ENCODE measurements at places on chromosomes 4 and X.
A peak's percentile ranks its signal among the peaks of the same experiment; 100 is the strongest.

- DNase-seq, result peak; percentile 44
Observed at GRCh38 chr4:25103418-25103817, 56.8 kb downstream of the SEPSECS start.

GRCh38 chrX:100447655-100448397, 37.8 kb upstream of the PCDH19 start:
- DNase-seq, result peak; percentile 66

GRCh38 chr4:109559983-109560686, at the start of gene MCUB:
MCUB (plus strand) TSS chr4:109560246; CDS start chr4:109560338, 92 bp downstream.
- peak; percentile 89 for DNase-seq

DNA sequence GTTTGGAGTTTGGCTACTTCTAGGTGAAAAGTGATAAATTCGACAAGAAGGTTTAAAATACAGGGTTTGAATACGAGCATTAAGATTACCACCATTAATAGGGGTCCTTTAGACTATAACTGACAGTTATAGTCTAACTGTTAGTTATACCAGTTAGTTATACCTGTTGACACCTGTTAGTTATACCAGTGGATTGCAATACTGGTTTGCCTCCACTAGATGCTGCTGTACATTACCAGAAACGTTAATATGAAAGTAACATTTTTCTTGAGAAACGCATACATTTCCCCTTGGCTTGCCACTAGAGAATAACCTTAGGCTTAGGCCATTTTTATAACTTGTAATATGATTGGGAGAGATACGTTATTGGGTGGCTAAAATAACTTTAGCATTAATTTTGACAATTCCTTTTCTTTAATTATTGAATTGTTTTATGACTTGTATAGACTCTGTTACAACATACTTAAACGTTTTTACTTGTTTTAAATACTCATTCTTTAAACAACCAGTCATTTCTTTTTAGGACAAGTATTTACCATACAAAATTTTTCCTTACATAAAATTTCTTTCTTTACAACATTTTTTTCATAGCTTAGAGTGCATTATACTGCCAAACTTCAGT, 911.2 kb downstream of the FSTL5 start:
- DNase-seq, result no peak

DNA sequence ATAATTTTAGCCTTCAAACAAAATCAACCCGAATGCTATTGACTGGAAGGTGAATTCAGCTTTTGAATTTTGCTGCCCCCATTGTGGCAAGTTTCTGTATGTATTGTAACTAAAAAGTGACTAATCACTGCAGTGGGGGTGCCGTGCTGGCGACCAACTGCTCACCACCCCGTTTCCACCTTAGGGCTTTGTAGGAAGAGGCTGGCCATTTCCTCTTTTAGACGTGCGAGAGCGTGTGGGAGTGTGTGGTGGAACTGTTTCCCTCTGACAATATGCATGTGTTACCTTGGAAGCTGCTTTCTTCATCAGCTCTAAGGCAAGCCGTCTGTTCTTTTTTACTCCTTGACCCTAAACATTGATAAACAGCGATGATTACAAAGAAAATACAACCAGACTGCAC, 78.8 kb downstream of the SEL1L3 start:
- no peak for DNase-seq

DNA sequence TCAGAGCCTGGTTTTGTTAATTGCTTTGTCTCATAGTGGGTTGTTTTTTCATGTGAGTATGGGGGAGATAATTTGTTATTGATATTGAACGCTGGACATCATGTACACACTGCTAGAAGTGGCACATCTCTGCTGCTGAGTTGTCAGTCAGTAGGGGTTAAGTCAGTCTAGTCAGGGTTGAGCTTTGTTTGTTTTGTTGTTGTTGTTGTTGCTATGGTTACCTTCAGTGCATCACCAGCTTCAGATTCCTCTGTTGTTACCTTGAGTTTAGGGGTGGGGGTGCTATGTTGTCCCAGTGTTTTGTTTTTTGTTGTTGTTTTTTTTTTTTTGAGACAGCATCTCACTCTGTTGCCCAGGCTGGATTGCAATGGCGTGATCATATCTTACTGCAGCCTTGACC, 9.9 kb downstream of the YIPF6 start:
- DNase-seq, result no peak

- no peak for DNase-seq
Observed at GRCh38 chr4:1608196-1608820, 75.8 kb downstream of the FAM53A start.

GRCh38 chr4:168097161-168097560, 4.8 kb downstream of the ANXA10 start:
- DNase-seq, result no peak

- DNase-seq, result peak; percentile 3
Observed at GRCh38 chr4:172651961-172652360, 516.6 kb upstream of the GALNT7 start.

DNA sequence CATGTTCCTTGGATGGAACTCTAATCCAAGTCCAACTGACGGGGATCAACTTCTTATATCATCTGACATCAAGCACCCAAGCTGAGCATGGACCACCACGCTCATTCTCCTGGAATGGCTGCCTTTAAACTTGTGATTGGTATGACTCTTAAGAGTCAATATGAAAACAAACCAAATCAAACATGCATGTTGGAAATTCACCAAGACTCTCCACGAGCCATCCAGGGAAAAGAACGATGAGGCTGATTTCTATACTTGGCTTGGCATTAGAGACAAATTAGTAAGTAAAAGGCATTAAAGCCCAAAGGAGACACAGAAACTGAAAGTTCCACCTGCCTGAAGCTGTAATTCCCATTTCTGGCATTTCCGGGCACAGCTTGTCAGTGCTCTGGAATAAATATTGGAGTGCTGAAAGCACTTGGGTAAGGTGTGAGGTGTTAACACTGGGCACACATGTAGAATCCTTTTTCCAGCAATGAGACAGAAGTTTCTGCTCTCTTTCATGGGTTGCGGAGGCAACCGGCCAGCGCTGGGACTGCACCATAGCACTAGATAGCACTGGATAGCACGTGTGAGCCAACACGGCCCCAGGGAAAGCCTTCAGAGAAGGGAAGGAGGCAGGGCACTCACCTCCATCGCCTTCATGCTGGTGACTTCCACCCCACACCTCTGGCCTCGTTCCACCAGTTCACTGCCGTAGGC, 42.1 kb upstream of the CENPU start:
- no peak for DNase-seq

GRCh38 chr4:59759082-59759825, 1440.9 kb upstream of the ADGRL3 start:
- DNase-seq, result no peak

GRCh38 chr4:138021139-138021830, 220.9 kb downstream of the SLC7A11 start:
- DNase-seq, result peak; percentile 72

DNA sequence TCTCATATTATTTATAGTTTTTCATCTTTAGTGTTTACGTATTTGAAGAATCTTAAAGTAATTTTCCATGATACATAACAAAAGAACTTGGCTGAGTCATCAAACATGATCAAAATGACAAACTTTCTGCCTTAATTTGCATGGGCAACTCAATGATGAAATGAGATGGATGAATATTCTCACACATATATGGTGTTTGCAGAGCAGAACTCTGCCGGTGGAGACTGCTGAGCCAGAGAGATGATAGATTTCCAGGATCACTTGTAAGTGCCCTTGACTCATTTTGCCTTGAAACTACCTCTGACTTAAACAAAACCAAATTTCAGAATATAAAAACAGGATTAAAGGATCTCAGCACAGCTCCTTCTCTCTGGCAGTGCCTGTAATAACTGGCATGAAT, 38.2 kb downstream of the TRPC3 start:
- no peak for DNase-seq

DNA sequence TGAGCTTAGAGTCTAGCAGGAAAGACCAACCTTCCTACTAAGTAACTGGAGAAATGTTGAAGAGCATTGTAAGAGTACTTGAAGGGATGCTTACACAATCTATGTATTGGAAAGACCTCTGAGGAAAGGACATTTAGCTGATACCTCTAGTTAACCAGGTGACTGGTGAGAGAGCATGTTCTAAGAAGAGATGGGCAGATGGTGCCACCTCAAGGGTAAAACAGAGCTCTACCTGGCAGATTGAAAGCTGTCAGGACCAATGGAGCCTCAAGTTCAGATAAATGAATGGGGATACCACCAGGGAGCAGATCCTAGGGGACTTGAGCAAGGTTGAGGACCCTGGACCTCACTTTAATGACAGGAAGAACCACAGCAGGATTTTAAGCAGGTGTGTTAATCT, 196.4 kb downstream of the QDPR start:
- DNase-seq, result no peak

GRCh38 chrX:47218920-47219815, 687 bp downstream of the CDK16 start:
- no peak for DNase-seq

GRCh38 chr4:153468587-153468986, 2.4 kb downstream of the TMEM131L start:
- DNase-seq, result no peak

- DNase-seq, result no peak
Observed at GRCh38 chr4:168475745-168476144, 4.5 kb downstream of the DDX60L start.

- no peak for DNase-seq
Observed at GRCh38 chr4:109969919-109970318, 57.2 kb downstream of the EGF start.

- no peak for DNase-seq
Observed at GRCh38 chr4:61212788-61213187, 12.7 kb downstream of the ADGRL3 start.

GRCh38 chr4:126213996-126214395, 899.2 kb downstream of the FAT4 start:
- DNase-seq, result no peak

GRCh38 chr4:18039113-18039512, 17.6 kb upstream of the LCORL start:
- DNase-seq, result no peak

DNA sequence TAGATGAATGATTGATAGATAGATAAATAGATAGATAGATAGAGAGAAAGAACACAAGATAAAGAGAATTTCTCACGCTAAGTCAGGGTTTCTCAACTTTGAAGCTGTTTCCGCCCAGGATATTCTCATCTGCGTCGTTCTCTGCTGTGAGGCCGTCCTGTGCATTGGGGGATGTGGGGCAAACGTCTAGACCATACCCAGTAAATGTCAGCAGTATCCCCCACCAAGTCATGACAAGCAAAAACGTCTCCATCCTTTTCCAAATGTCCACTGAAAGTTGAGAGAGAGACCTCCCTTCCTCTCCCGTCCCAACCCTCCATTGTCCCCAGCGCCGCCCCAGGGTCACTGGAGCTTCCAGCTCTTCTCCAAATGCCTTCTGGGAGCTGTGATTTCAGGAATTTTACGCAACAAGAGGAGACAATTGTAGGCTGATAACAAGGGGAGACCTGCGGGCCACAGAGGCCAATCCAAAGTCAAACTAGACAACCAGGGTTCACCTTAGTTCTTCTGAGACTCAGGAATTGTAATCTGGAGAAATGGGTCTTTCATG, 8.9 kb upstream of the CRLF2 start:
- DNase-seq, result no peak

GRCh38 chr4:97106161-97106560, 1037.1 kb downstream of the STPG2 start:
- DNase-seq, result no peak

- no peak for DNase-seq
Observed at GRCh38 chr4:1513936-1514483, 107.8 kb upstream of the NKX1-1 start.

DNA sequence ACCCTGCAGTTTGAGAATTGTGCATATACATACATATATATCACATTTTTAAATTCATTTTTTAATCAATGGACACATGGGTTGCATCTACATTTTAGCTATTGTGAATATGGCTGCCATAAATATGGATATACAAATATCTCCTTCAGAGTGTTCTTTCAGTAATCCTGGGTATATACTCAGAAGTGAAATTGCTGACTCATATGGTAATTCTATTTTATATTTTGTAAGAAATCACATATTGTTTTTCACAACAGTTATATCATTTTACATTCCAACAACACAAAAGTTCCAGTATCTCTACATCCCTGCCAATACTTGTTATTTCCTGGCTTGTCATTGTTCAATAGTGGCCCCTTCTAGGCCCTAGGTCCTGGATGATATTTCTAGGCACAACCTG, 20.6 kb upstream of the HSFX4 start:
- no peak for DNase-seq

GRCh38 chr4:41957634-41958033, 22.4 kb downstream of the TMEM33 start:
- no peak for DNase-seq

- DNase-seq, result no peak
Observed at GRCh38 chr4:57104706-57105560, 5.3 kb downstream of the IGFBP7 start.

- DNase-seq, result no peak
Observed at GRCh38 chr4:54315561-54316538, 86.8 kb downstream of the PDGFRA start.

- peak; percentile 73 for DNase-seq
Observed at GRCh38 chr4:113979148-113979904, at the start of gene ARSJ. ARSJ (minus strand) TSS chr4:113979647; CDS start chr4:113978834, 813 bp downstream.

GRCh38 chr4:97507587-97508245, 635.6 kb downstream of the STPG2 start:
- DNase-seq, result no peak

Measured in hindlimb muscle (tissue), 1 donor.